ENCODE measurements at places on chromosomes 12 and 14.

- DNase-seq, result no peak
Observed at GRCh38 chr12:132484183-132484890, 5.6 kb upstream of the FBRSL1 start.

DNA sequence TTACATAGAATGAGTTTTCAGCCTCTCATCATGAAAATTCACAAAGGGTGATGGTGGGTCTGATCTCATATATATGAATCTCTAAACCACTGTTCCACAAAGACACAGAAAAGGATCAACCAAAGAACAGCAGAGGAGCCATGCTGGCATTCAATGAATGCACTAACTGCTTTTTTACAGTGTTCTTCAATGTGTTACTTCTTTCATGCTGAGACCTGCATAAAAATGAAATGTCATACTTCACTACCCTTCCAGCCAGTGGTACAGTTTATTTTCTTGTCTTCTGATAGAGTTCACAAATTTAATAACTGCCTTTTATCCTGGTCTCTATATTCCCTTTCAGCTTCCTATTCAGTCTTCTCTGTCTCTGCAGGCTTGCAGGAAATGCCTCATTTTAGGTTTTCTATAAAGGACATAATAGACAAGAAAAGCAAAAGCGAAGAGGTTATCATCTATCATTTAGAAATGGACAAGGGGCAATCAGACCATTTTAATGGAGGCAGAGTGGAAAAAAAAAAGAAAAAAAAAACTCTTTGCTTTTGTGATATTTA lies 836.7 kb upstream of the FOXG1 start:
- no peak for DNase-seq

DNA sequence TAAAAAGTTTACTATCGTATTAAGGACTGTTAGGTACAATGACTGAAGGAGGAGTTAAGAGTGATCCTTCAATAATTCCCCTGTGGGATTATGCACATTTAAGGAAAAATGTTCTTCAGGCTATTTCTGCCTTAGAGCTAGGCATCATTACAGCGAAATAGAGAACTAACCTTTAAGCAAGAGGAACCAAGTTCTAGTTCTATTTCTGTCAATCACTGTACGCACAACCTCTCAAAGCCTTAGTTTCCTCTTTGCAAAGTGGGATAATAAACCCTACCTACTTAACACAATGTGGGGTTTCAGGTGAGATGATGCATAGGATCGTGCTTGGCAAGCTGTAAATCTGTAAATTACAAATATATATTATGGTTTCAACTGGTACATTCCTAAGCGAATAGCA lies 15.4 kb downstream of the NTF3 start:
- no peak for DNase-seq

DNA sequence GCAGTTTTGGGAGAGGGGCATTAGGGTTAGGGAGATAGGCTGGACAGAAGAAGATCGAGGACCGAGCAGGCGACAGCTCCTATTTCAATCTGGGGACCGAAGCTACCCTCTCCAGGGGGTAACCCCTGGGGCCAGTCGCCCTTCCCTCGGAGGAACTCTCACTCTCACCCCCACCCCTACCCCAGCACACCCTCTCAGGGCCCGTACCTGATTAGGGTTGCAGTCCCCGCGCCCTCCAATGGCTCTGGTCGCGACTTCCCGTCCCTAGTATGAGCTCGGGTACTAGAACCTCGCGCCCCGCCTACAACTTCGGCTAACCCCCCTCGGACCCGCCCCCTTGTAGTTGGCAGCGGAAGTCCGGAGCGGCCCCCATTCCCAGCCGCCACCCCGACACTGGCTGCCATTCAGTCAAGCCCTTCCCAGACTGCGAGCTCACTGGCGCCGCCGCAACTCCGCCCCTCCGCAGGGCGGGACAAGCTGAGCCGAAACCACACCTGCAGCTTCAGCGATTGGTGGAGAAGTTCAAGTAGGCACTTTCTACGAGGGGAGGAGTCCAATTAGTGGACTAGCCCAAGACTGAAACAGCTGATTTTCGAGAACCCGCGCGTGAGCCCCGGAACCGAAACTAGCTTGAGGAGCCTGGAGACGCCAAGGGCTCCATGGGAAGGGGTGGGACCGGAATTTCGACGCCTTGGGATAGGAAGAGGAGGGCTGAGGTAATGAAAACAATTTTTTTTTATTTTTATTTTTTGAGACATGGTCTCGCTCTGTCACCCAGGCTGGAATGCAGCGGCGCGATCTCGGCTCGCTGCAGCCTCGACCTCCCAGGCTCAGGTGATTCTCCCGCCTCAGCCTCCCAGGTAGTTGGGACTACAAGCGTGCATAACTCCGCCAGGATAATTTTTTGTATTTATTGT lies at the start of gene STAT2:
Gene STAT2, minus strand, starts transcription at position 257 of the 917 bp plus-strand sequence. CDS start 3,536 bp downstream, outside the sequence.
- DNase-seq, result peak; percentile 95

- DNase-seq, result no peak
Observed at GRCh38 chr12:122979001-122979907, 1.2 kb upstream of the ARL6IP4 start.

- DNase-seq, result no peak
Observed at GRCh38 chr12:21607701-21608100, 3.1 kb upstream of the GYS2 start.

DNA sequence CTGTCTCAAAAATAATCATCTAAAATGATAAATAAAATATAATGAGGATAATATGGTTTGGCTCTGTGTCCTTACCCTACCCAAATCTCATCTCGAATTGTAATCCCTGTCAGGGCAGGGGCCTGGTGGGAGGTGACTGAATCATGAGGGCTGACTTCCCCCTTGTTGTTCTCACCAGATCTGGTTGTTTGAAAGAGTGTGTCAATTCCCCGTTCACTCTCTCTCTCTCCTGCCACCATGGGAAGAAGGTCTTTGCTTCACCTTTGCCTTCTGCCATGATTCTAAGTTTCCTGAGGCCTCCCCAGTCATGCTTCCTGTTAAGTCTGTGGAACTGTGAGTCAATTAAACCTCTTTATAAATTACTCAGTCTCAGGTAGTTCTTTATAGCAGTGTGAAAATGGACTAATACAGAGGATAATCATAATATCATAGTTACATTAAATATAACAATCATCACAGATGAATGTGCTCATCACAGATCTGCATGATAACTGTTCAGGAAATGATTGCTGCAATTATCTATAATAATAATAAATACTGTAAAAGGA lies 12.6 kb downstream of the EFCAB11 start:
- no peak for DNase-seq

- DNase-seq, result no peak
Observed at GRCh38 chr14:82047777-82048470, 514.3 kb upstream of the SEL1L start.

DNA sequence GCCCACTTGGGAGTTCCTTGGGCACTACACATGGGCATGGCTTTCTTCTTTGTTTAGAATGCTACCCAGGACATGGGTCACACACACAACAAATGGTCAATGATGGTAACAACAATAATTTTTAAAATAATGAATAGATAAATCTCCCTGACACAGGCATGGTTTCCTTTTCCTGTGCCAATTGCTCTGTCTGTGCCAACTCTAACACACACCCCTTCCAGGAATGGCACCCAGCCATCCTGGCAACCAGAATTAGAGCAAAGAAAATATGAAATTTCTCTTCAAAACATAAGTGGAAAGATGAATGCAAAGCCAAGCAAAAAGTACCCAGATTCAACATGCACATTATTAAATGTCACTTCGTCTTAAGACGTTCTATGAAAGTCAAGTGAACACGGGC lies 104.9 kb upstream of the SOX5 start:
- DNase-seq, result no peak

GRCh38 chr14:104680806-104681688 lies 8.4 kb upstream of the INF2 start:
- no peak for DNase-seq

- DNase-seq, result peak; percentile 89
Observed at GRCh38 chr14:39432619-39433451, 602 bp upstream of the FBXO33 start.

GRCh38 chr12:13444076-13444475 lies 247.6 kb downstream of the EMP1 start:
- no peak for DNase-seq

- no peak for DNase-seq
Observed at GRCh38 chr14:58129208-58129607, 22.8 kb downstream of the ARMH4 start.

- DNase-seq, result no peak
Observed at GRCh38 chr14:87044807-87045206, 948.2 kb downstream of the GALC start.

DNA sequence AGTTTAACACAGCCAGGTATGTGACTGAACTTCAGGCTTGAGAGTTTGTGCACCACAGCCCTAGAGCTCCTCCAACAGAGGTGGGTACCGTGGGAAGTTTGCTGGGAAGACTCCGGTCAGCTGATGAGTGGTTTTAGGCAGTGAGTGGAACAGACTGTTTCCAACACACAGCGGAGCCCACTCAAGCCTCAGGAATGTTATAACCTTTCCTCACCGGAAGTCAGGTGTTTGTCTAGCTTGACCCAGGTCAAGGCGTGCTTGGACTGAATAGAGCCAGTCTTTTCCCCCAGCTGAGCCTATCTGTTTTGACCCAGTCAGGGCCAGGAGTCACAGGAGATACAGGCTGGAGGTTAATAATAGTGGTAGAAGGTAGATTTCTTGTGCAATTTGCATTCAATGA lies 138.4 kb upstream of the PARP11 start:
- DNase-seq, result no peak
